GM13976 (cell line): ENCODE measurements at places on chromosomes 7 and 10.

GRCh38 chr10:11332846-11333245, 278.6 kb downstream of the USP6NL start:
- no peak for DNase-seq

DNA sequence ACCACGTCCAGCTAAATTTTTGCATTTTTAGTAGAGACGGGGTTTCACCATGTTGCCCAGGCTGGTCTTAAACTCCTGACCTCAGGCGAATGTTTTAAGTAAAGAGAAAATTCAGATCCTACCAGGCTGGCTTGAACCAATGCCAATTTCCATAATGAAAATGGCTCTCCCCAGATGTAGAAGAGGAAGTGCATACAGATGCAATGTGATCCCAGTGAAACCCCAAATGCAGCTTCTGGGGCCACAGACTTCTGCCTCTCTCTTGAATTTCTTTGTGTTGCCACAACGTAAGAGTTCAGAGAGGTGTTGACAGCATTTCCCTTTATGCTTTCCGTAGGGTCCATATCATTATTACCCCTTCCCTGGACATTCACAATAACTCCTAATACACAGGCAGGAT, 29.6 kb upstream of the GOT1 start:
- DNase-seq, result no peak

DNA sequence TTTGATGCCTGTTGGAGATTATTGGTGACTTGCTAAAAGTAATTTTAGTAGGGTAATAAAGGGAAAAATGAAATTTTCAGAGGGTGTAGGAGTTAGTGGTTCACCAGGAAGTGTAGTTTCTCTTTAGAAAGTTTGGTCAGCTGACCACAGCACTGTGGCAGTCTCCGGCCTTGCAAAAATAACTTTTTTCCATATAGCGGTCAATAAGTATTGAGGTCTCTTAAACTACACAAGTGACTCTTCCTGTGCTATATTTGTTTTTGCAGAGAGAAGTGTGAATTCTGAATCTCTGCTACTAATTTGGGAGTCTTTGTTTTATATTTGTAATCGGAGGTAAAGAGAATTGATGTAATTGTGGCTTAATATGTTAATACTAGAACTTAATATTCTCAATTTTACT, 24.3 kb downstream of the PTPN12 start:
- DNase-seq, result peak; percentile 49

DNA sequence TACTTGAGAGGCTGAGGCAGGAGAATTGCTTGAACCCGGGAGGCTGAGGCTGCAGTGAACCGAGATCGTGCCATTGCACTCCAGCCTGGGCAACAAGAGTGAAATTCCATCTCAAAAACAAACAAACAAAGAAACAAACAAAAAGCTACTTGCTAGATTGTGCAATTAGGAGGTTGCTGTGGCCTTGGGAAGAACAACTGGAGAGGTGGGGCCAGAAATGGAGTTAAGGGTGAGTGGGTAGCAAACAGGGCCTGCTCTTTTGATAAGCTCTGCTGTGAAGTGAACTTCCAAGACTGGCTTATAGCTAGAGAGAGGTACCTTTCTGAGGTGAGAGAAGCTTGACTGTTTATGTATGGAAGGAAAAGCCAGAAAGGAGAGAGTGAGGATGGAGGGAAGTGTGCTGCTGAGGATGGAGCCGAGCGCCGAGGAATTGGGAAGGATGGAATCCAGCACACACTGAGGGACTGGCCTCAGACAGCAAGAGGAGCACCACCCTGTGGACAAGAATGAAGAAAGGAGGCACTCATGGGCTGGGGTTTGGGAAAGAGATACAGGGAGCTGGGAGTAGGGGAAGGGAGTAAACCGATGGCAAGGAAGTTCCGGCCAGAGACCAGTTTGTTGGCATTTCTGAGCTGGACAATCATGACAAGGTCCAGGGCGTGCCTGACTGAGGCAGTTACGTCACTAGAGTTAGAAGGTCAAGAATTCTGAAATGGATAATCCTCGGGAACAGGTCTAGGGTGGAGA, 7.0 kb upstream of the RPEL1 start:
- DNase-seq, result no peak

DNA sequence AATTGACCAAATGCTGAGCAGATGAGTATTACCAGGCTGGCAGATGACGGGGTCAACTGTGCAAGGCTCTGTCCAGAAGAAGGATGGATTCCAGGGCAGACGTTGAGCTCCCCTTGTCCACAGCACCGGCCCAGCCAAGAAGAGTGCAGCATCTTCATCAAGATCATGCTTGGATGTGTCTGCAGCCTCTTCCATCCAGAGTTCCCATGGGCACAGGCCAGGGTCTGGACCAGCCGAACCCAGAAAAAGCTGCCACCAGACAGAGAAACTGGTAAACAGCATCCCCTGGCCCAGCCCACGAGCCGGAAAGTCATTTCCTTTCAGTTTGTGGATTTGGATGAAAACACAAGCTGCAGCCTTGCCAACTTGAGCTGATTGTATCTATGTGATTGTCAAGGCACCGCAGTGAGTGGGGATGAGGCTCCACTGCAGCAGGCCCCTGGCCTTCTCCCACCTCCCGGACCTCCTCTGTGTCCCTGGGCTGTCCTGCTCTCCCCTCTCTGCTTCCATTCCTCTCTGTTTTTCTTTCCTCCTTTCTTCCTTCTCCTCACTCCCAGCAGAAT, 321.8 kb downstream of the TCERG1L start:
- no peak for DNase-seq

- DNase-seq, result no peak
These were observed 24.3 kb upstream of the KCNIP2 start for GRCh38 chr10:101867931-101868330.

GRCh38 chr7:36707465-36707864, 16.8 kb downstream of the AOAH start:
- no peak for DNase-seq
